Activated CD4-positive, alpha-beta T cell treated with anti-CD3 and anti-CD28 coated beads, Interleukin-2, amount 50 U/mL, for 1 hour (primary cell): ENCODE measurements at places on chromosomes 6 and 20.

DNA sequence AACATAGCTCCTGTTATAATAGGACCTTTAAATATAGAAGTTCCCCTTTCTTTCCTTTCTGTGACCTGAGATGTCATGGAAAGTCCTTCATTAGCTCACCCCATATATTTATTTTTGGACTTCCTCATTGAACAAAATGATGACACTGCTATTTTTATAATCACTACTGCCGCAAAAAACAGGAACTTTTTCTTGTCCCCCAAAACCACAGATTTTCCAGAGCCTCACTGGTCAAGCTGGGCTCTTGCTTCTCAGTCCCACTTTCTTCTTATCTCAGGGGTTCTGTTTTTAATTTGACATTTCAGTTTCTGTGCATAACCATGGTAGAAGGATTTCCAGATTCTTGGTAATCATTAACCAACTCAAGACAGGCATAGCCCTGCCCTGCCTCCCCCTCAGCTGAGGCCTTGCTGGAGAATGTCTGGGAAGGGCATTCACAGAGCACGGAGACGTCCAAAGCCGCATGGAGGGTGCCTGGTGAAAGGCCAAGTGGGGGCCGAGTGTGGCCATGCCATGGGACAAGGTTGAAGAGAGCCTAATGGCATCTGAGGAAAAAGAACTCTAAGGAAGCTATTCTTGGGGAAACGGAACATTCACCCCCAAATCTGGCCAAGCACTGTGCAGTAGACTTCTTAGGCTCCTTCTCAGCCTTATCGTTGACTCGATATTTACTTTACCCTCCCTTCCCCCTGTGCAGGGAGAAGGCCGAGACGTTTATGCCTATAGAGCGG is 73.7 kb downstream of the EDN1 start:
- DNase-seq: no peak

DNA sequence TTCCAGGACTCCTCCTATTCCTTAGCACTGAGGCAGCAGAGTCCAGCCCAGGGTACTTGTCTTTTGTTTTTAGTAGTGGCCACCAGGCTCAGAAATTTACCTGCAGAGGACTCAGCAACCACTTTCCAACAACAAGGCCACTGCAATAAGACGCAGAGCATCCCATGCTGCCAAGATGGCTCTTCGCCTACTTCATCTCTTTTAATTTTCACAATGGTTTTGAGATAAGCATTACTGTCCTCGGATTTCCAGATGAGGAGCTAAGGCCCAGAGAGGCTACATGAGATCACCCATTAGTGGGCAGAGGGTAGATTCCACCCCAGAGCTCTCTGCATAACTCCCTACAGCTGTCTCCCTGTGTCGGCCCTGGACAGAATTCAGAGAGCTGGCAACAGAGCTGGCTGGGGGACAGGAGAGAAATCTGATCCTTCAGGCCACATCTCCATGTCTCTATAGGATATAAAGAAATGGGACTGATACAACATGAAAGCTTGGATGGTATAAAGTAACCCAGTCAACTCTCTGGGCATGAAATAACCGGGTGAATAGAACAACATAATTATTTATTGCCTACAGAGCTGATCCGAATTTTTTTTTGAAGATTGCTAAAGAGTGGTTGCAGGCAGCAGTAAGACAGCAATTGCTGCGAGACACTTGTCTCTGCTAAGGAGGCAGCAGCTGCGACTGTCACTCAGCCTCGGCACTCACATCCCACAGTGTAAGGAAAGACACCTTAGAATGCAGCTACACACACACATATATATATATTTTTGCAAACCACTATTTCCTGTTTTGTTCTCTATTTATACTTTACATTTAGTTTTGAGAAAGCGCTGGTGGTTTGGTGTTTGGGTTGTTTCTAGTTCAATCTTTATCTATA is 37.2 kb downstream of the SCML4 start:
- peak; percentile 35 for DNase-seq

DNA sequence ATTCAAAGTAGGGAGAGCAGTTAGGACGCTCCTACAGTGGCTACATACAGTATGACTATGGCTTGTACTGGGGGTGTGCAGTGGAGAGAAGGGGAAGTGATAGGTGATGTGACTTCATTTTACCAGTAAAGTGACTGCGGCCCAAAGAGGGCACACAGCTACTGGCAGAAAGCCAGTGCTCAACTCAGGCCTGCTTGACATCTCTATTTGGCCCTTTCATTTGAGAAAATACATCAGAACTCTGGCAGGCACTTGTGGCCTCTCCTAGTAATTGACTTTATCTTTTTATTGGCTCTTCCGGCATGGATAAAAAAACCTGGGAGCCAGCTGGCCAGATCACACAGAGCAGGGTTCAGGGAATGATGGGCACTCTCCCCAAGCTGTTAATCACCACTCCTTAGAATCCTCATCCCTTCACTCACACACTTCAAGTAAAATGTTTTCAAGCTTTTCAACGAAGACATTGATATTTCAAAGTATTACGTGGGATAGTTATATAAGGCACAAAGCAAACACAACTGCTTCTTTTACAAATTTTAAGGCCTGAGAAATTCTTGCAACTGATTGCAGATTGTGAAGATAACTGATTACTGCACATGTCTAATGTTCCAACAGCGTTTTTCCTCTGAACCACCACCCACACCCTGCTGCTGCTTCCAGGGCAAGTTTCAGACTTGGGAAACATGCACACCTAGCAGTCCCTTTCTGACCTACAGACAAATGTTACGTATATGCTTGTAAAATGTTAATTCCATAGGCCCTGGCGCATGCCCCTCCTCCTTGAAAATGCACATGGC is 73.5 kb downstream of the TNFRSF21 start:
- no peak for DNase-seq

DNA sequence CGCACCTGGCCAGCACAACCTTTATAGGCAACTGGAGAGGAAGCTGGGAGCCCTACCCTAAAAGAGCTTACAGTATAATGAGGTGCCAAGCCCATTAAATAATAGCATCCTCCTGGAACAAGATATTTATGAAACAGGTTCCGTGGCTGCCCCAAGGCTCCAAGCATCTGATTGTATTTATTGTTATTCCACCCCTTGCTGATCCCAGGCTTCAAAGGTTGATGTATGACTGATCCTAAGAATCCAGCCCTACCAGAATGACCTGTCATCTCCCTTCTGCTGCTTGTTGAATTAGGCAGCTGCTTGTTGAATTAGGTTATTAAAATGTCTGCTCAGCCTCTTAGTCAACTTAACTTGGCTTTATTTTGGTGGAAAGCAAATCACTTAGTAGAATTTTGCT is 35.2 kb upstream of the SASH1 start:
- DNase-seq: no peak

DNA sequence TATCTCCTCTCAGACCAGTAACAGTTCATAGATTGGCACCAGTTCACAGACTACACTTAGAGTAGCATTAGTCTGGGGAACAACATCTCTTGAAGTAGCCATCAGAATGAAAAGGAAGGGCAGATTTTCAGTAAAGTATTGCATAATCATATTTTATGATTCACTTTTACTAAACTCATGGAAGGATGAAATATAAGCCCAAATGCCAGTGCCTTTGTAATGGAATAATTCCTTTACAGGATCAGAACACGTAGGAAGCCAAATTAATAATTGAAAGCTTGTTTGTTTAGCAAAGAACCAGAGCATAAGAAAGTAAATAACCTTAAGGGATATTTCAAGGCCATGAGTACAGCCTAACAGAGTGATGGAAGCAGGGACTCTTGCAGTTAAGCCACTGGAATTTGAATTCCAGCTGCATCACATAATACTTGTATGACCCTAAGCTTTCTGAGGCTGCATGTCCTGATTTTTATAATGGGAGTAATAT is 11.4 kb upstream of the LOC128125822 start:
- no peak for DNase-seq

GRCh38 chr6:111664565-111665030 is 58.9 kb upstream of the TRAF3IP2 start:
- no peak for DNase-seq

- DNase-seq: no peak
Observed at GRCh38 chr6:125700581-125701353, 48.7 kb upstream of the HEY2 start.

DNA sequence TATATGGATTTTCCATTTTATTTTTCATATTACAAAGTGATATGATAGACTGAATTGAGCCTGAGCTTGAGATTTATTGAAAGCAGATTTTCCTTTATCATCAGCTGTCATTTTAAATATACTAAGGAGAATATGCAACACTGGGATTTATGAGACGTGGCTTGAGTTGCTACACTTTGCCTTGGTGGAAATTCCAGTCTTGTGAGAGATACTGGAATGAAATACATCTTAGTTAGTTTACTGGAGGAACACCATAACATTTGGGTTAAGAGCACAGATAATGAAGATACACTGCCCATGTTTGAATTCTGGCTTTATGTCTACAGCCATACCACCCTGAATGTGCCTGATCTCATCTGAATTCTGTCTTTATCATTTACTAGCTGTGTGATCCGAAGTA is 86.5 kb upstream of the IFNGR1 start:
- DNase-seq: no peak

DNA sequence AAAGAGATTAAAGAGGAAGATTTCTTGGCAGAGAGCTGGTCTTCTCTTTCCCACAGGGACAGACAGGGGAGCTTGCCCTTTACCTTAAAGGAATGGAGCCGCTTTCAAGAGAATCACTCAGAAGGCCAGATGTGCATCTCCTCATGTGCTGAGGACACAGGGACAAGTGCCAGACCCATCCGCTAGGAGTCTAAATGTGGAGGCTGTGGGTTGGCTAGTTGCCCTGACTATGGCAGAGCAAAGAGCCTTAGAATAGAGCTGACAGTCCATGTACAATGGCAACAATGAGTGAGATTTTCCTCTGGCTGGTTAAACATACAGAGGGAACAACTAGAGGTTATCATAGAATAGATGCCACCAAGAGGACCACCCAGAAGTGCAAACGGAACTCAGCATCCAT is 7.3 kb upstream of the DOK5 start:
- no peak for DNase-seq

DNA sequence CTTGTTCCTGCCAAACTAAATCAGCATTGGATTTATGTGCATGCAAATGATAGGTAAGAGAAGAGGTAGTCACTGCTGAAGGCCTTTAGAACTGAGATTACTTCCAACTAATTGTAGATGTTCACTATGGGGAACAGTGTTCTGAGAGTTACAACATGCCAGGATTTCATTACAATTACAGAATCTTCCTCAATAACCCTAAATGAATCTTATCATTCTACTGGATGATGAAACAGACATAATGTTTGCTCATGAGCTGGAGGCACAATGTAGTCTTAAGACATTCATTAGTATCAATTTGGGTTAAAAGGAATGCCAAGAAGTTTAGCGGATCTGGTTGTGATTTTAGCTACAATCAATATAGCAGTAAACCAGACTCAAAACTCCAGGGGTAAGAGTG is 248.9 kb upstream of the THEMIS start:
- no peak for DNase-seq

GRCh38 chr6:167840526-167841179 is 13.9 kb downstream of the AFDN start:
- no peak for DNase-seq

- DNase-seq: no peak
Observed at GRCh38 chr6:166202321-166202733, 34.7 kb upstream of the TBXT start.

DNA sequence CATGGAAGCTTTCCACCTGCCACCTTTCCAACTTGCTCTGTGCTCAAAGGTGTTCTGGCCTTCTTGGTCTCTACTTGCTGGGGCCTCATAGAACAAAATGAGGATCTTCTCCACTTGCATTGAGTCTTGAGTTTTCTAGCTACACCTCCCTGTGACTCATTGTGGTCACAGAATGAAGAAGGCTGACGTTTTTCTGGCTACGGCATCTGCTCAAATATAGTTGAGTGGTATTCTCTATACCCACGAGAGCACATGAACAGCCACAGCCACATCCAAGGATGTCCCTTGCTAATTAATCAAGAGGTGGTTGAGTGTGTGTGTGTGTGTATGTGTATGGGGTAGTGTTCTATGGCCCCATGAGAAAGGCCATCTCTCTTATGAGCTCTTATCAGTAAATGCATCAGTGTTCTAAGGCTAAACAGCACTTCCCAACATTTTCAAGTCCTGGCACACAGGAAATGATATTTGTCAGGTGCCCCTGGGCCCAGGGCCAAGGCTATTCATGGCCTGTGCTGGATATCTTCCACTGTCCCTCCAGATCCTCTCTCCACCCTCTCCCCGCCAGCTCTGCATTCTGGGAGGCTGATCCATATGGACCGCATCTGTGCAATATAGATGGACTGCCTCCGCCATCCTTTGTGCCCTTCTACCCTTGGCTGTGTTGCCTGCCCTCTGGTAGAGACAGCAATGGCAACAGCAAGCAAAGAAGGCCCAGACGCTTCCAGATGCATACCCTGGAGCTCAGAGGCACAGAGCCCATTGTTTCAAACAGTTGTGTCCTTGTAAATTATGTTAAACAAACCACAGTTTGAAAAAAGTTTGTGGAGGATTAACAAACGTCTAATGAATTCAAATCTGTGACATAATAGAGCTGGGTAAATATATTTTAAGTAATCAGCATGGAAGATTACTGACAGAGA is 150.2 kb downstream of the LRFN2 start:
- no peak for DNase-seq

DNA sequence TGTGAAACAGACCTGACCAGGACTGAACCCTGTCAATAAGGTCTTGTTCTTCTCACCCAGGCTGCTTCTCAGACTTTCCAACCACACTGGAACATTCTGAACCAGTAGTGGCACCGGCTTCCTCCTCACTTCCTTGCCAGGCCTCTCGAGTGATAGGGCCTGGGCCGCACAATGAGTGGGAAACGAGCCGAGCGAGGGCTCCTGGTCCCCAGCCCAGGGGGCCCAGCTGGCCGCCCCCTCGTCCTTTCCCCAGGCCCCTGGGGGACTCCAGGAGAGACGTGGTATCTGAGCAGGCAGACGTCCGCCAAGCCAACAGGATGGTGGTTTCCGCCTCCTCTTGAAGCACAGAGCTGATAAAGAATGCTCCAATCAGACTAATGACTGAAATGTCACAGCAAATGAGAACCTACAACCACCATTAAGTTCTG is 117.9 kb downstream of the GMDS start:
- peak; percentile 6 for DNase-seq

DNA sequence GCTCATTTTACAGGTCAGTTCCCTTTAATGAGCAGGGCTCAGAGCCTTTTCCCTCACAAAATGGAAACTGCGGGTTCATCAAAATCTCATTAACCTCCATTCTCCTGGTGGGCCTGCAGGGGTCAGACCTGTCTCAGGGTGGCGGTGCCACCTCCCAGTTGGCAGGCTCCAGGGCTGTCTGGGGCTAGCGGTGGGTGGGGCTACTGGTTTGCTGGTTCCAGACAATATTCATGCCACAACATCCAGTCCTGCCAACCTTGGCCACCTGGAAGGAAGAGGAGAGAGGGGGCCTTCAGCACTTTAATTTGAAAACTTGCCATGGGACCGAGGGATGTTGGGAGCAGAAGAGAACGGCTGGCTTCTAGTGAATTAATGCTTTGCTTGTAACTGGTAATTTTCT is 41.9 kb upstream of the CTNNBL1 start:
- DNase-seq: no peak

GRCh38 chr6:69994251-69994650 is 127.9 kb downstream of the COL19A1 start:
- DNase-seq: no peak

DNA sequence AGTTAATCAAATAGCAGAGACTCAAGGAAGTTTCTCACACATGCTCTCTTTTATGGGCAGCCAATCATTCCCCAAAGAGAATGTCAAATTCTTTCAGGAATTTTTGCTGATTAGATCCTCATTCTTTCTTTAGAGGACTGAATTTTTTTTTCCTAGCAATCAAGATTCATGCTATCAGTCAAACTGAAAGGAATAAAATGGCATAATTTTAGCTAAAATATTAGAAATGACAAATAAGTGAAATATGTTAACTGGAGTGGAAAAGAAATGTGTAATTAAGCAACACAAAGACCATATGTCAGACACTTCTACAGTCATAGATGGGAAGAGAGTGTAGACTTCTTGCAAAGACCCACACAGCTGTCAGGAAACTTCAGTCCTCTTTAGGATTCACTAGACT is 242.3 kb upstream of the RNF217 start:
- DNase-seq: no peak
